NCI-H1092 treated with DMSO at 0.1 percent for 48 hours (cell line): ENCODE measurements at places on chromosomes 1 and 21.
A peak's percentile ranks its signal among the peaks of the same experiment; 100 is the strongest.

DNA sequence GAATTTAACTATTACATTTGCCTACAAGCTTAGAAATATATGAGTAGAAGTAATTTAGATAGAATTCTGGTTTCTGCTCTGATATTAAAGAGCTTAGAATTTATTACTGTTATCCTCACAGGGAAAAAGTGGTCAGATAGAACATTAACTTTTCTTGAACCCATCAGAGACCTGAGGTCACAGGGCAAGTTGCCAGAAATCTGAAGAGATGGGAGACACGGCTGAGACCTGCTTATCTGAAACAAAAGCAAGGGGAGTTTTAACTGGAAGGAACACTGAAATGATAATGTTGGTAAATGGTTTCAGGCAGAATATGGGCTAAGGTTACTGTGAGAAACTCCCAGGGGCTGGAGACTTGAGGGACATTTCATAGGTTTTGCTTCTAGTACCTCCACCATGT, 28.0 kb upstream of the USP25 start:
- no peak for DNase-seq

GRCh38 chr1:236604905-236605806, 840 bp upstream of the HEATR1 start:
- DNase-seq = no peak

DNA sequence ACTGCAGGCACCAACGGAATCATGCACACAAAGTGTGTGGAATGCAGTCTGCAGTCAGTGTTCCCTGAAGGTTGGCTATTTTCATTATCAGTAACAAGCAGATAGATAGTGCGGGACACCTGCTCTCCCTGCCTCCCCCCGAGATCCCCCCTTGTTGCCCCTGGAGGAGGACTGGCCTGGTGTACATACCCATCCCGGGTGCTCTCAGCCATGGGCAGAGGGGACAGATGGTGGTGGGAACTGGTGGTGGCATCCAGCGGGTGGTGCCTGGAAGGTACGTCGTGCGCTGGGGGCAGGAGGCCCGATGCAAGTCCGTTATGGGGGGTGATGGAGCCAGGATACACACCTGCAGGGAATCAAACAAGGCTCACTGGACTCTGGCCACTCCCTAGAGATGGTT, 55.2 kb downstream of the DMRTB1 start:
- DNase-seq = no peak

GRCh38 chr1:32701951-32702598, 495 bp downstream of the SYNC start:
- DNase-seq = peak; percentile 23
